ENCODE measurements at places on chromosomes 3 and 15.

GRCh38 chr15:58793862-58794261, 22.8 kb downstream of the MINDY2 start:
- no peak for DNase-seq

DNA sequence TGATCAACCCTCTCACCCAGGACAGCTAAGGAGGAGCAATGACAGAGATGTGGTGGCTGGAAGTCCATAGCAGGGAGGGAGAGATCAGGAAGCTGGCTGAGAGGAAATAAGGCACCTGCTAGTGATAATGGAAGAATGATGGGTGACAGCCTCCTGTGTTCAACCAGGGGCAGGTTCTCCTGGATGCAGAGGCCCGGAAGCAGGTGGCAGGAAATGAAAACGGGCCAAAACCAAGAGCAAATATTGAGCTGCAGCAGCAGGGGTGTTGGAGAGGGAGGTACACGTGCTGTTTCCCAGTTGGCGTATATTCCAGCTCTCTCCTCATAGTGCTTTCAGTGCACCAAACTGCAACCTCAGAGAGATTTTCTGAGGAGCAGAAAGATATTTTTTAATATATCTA, 213.4 kb upstream of the TBL1XR1 start:
- DNase-seq = no peak

GRCh38 chr3:195115600-195116406, 155.2 kb downstream of the XXYLT1 start:
- no peak for DNase-seq

DNA sequence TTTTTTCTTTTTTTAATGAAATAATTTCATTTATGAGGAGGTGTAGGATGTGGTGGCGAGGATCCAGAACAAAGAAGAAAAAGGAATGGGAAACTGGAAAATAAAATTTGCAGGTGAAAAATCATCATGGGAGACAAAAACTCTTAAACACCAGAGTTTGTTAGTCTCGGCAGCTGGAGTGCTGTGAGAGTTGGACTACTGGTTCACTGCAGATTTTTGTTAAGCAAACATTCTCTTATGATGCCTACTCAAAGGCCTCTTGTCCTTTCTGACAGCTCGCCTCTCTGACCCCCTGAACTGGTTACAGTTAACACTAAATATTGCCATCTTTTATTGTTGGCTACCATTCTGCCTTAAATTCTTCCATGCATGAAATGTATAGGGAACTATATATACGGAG, 152.4 kb upstream of the DPH6 start:
- no peak for DNase-seq

DNA sequence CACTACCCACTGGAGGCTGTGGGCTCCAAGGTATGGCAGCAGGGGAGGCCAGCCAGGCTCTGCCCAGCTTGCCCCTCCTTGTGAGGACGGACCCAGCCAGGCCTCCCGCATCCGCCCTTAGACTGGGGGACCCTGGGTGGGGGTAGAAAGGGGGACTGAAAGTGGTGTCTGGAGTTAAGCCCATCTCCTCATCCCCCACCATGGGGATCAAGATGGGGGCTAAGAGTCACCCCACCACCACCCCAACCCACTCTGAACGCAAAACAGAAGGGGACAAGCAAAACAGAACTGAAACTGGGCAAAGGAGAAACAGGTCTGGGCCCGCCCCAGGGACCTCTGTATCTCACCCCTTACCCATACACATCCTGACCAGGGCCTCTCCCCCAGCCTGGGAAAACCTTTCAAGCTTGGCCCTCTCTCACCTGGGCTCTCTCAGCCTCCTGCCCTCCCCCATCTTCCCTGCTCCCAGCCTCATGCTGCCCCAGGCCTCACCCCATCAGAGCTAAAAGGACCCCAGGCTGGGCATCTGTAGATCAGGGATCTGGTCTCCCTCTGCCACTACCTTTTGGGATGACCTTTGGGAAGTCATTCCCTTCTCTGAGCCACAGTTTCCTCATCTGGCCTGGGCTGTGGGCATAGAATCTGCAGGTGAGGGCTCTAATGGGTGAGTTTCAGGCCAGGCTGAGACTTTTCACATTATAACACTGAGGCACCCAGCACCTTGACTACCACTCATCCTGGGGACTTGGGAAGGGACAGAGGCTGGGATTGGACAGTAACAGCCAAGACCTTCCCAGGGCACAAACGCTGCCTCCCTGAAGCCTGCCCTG, 30.0 kb upstream of the CYP11A1 start:
- DNase-seq = no peak

GRCh38 chr15:33402600-33402999, 91.8 kb downstream of the RYR3 start:
- no peak for DNase-seq

DNA sequence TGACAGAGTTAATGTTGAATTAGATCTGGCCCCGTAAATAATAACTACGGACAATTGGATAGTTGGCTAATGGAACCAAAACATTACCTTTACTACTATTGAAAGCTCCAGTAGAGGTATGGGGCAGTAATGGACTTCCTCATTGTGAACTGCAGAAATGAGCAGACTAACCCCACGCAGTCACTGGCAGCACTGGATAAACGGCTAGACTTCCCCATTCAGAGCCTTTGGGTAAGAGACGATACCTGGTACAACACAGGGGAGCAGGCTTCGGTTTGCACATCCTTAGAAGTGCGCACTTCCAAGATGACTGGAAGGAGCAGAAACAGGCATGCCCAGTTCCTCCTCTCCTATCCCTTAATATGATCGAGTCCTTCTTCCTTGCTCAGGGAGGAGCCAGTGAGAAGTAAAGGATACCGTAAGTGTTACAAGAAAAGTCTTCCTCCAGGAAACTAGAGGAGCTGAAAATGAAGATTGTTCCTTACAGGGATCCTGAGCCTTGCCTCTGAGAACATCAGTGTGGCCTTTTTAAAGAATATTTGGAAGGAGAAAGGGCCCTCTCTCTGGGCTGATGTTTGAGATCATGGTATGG, 100.5 kb upstream of the NECTIN3 start:
- DNase-seq = no peak

DNA sequence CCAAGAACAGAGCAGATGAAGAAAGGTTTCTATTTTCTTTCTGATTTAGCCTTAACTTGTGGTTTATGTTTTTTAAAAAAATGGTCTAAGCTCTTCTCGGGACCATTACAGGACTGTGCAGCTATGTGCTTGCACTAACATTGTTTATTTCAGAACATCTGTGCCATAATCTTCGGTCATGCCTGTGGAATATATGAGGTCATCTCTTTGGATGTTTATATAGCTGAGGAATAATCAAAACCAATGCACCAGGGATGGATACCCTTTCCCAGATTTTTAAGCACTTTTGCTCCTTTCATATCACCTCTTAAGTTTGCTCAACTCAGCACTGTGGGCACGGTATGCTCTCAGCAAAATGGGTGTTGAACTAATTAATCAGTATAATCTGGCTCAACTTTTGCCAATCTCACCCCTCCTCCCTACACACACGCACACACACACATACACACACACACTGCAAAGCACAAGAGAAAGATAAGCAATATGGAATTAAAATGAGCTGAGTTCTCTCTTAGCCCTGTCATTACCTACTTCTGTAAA, 268.5 kb upstream of the TMC3 start:
- DNase-seq = no peak

GRCh38 chr15:92612891-92613290, 42.7 kb downstream of the FAM174B start:
- DNase-seq = no peak

- no peak for DNase-seq
Measured at GRCh38 chr15:100565591-100565990, 36.4 kb downstream of the LINS1 start.

DNA sequence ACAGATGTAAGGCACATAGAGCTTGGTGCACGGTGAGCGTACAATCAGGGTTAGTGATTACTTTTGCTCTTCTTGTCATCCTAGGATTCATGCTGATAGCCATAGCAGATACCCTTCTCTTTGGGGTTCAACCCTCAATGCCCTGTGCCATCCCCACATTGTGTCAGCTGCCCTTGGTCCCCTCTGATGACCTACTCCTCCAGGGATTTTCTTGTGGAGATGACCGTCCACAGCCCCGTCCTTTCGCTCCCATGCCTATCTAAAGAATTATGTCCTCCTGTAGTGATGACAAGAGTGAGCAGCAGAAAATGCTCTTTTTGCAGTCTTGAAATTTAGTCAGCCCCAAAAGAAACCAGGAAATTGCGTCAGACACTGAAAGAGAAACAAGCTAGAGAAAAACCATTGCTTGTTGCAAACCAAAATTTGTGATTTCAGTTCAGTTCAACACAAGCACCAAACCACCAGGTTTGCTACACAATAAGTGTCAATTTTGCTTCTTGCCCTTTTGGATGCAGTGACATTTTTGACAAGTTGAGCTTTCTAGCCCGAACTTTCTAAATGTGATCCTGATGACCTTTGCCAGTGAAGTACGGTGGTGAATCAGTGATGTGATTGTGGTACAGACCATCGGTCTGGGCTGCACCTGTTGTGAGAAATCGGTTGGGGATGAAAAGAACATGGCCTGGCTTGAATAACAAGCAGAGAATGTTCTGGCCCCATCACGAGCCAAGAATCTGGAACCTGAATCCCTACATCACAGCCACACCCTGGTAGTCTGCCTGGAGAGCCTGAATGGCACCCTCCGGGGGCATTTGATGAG, 41.3 kb downstream of the CMTM7 start:
- no peak for DNase-seq

GRCh38 chr3:109432833-109433232, 95.5 kb upstream of the DPPA4 start:
- DNase-seq = no peak

GRCh38 chr3:188918093-188918492, 253.7 kb upstream of the TPRG1 start:
- DNase-seq = no peak

DNA sequence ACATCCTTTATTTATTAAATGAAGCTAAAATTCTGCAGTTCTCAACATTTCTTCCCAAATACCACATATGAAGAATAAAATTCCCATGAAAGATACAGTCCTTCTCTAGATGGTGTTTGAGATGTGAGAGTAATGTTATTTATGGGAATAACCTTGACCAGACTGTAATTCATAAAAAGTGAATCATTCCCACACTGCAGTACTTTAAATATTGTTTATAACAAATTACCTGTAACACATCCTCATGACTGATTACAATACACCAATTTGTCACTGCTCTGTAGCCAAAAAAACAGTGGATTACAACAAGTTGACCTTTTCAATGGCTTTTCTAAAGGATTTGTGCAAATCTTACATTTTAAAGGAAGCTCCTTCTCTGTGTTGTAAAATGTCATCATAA, 651.3 kb downstream of the NSUN3 start:
- DNase-seq = no peak

- DNase-seq = no peak
Measured at GRCh38 chr3:71504250-71505036, 79.1 kb downstream of the FOXP1 start.

- no peak for DNase-seq
Measured at GRCh38 chr3:47079432-47079831, 84.5 kb downstream of the SETD2 start.

- no peak for DNase-seq
Measured at GRCh38 chr3:54856271-54856670, 71.6 kb downstream of the LRTM1 start.

- no peak for DNase-seq
Measured at GRCh38 chr3:71543371-71544016, 40.0 kb downstream of the FOXP1 start.

- no peak for DNase-seq
Measured at GRCh38 chr3:52018319-52019000, 22.8 kb upstream of the RPL29 start.

DNA sequence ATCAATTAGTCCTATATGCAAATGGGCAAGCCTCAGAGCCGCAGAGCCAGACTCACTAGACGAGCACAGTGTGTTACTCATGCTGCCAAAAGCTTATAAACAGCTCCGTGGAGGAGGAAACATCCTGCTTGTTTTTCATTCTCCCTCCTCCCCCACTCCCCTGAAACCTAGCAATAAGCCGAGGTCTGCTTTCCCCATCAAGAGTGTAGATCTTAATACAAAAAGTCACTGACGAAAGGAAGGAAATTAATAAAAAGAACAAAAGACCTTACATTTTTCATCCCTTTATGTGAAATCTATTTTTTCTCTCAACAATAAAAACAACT, 88.5 kb downstream of the XXYLT1 start:
- no peak for DNase-seq

GRCh38 chr3:106172780-106173179, 304.0 kb upstream of the CBLB start:
- no peak for DNase-seq

DNA sequence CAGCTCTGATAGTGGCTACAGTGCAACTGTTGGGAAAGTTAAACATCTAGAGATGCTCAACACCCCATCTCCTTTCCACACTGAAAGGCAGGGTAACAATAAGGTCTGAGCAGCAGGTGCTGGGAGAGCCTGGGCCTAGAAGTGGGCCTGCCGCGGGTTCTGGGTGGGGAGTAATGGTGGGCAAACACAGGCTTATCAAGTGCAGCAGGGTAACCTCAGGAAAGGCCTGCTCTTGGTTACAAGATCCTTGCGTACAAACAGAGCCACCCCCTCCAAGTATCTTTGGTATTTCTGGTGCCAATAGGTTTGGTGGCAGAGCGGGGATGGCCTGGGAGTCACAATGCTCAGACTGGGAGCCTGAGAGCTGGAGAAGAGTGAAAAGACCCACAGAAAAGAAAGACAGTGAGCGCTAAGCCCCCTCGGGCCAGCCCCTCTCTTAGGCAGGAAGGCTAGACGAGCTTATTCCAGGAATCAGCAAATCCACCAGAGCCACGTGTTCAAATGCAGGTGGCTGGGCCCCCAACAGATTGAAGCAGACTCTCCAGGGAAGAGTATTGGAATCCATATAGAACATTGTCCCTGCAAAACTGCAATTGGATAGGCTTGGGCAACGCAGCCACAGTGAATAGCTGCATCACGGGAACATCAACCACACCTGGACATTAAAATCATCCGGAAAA, 2.7 kb downstream of the IQSEC1 start:
- DNase-seq = no peak

GRCh38 chr3:86929046-86929445, 61.9 kb downstream of the VGLL3 start:
- DNase-seq = no peak

- no peak for DNase-seq
Measured at GRCh38 chr3:73451301-73451944, 173.3 kb downstream of the PDZRN3 start.

GRCh38 chr3:30496066-30496966, 110.1 kb upstream of the TGFBR2 start:
- DNase-seq = no peak

- no peak for DNase-seq
Measured at GRCh38 chr3:119524931-119525662, 26.8 kb downstream of the TIMMDC1 start.

DNA sequence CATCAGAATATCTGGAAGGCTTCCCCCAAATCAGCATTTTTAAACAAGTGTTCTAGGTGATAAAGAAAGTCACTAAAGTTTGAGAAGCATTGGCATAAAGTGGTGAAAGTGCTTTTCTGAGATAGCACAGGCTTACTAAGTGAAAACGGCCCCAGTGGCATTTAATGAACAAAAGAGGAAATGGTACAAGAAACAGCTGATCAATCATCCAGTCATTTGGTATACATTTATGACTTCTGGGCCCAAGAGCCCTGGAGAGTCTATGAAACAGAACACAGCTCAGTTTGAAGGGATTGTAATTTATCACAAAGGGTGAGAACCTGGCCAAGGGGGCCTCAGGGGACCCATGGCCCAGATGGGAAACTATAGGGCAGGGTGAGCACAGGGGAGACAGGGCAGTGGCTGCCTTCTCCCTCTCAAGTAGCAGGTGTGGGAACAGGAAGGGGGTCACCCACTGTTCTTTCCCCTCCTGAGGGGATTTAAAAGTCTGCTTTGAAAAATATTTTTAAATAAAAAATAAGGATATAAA, 265.5 kb upstream of the ROPN1 start:
- no peak for DNase-seq

GRCh38 chr3:67617518-67617917, 36.9 kb downstream of the SUCLG2 start:
- DNase-seq = no peak
